ENCODE measurements at places on chromosomes 4 and X. TPM values are rescaled to one million over a fixed set of nuclear protein-coding genes. Genes with fewer than 3 reads are reported as not detected.

GAGE1 gene
- not detected for total RNA-seq

ACTRT1 gene
- total RNA-seq = not detected

MAGEC2 gene
- total RNA-seq = not detected

DMP1 gene
- total RNA-seq = not detected

PGAM4 gene
- total RNA-seq = not detected

ZNF185 gene
- 29.1 TPM for total RNA-seq

SLC9A7 gene
- 29.9 TPM for total RNA-seq

PABPC4L gene
- total RNA-seq = 0.65 TPM

EVC gene
- total RNA-seq = 25.8 TPM

DMD gene
- 7.5 TPM for total RNA-seq

NXT2 gene
- total RNA-seq = 11.3 TPM

GPAT3 gene
- total RNA-seq = 24.8 TPM

CYSLTR1 gene
- not detected for total RNA-seq

LRCH2 gene
- total RNA-seq = 9.2 TPM

HTN1 gene
- total RNA-seq = not detected

PTCHD1 gene
- not detected for total RNA-seq

EFNB1 gene
- total RNA-seq = 97.1 TPM
